ENCODE measurements at places on chromosomes 7 and 10. TPM values are rescaled to one million over a fixed set of nuclear protein-coding genes. Genes with fewer than 3 reads are reported as not detected.

Gene ACBD5
- total RNA-seq, result 27.5 TPM

Gene AKR1C8
- not detected for total RNA-seq

Gene SLC13A1
- not detected for total RNA-seq

Gene C7orf25
- 2.7 TPM for total RNA-seq

Gene FFAR4
- total RNA-seq, result not detected

Gene USP6NL
- total RNA-seq, result 13.3 TPM

Gene ZNF804B
- total RNA-seq, result not detected
